ENCODE measurements at places on chromosomes 4 and X.

DNA sequence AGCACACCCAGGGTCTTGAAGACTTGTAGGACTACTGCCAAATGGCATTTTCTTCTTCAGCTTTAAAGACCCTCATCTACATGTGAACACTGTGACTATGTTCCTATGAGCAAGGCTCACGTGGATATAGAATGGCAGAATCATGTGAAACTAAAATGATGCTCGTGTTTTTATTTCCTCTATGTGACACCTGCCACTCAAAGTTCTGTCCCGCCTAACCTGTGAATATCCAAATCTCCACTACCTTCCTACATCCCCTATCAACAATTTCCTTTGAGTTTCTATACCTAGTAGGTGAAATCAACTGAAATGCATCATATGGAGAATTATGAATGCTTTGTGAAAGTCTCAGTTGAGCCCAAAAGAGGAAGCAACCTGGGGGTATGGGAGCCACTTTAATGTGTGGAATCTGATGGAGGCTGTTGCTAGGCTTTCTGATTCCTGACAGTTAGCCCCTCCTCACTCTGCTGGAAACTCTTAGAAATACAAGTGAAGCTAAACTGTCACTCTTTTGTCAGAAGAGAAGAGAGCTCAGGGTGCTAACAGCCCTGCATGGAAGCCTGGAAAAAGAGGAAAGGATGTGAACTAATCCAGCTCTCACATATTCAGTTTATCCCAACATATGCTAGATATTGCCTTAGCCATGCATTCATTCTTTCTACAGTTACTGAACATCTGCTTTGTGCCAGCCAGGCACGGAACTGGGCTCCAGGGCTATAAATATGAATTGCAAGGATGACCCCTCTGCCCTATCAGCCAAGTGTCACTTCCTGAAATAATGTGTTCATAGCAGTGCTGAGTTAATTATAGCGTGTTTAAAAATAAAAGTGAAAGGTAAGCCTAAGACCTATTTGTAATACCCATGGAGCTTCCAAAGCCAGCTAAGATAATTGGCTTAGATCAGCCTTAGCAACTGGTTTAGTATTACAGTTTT is 11.0 kb downstream of the LHFPL1 start:
- DNase-seq: no peak

DNA sequence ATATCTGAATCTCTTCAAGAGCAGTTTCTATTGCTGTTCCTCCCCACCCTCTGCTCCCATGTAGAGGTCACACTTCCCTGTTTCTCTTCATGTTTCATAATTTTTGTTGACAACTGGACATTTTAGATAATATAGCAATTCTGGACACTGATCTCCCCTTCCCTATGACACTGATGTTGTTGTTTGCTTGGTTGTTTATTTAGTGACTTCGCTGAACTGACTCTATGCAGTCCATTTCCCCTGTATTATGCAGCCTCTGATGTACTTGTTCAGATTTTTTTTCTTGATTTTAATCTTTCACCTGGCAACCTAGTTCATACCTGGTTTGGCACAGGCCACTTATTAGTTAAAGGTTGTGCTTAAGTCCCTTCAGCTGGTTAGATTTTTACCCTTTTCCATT is 29.2 kb downstream of the CLDN2 start:
- DNase-seq: no peak

DNA sequence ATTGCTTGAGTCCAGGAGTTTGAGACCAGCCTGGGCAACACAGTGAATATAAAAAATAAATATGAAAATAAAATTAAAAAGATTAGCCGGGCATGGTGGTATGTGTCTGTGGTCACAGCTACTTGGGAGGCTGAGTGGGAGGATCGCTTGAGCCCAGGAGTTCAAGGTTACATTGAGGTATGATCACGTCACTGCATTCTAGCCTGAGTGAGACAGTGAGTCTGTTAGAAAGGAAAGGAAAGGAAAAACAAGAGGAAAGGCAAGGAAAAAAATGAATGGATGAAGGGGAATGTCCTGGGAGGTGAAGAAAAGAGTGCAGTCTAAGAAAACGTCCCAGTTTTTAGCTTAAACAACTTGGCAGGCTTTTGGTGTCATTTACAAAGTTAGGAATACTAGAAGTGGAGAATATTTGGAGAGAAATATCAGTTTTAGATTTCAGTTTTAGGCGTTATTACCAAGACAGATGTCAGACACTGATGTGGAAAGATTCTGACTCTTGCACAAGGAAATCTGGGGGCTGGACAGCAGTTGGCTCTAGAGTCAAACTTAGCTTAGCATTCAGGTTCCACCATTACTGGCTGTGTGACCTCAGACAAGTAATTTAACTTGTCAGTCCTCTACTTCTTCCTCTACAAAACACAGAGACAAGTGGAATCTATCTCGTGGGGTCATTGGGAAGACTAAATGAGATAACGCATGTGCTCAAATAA is 139.0 kb downstream of the TSPAN5 start:
- DNase-seq: no peak

- DNase-seq: no peak
Observed at GRCh38 chr4:70236125-70236524, 6.3 kb upstream of the CSN3 start.

DNA sequence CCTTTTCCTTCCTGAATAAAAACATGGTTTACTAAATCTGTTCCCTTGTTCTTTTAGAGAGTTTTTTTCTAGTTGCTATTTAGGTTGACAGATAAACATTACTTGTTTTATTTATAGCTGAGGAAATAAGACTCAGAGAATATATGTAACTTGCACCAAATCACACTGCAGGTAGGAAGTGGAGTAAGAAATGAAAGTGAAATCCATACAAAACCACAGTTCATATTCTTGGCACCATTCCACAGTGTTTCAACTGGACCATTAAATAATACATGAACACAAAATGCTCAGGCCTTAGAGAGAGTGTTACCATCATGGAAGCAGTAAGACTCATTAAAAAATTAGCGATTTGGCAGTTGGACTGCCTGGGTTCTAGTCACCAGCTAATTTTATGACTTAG is 326.9 kb upstream of the SLIT2 start:
- DNase-seq: no peak

DNA sequence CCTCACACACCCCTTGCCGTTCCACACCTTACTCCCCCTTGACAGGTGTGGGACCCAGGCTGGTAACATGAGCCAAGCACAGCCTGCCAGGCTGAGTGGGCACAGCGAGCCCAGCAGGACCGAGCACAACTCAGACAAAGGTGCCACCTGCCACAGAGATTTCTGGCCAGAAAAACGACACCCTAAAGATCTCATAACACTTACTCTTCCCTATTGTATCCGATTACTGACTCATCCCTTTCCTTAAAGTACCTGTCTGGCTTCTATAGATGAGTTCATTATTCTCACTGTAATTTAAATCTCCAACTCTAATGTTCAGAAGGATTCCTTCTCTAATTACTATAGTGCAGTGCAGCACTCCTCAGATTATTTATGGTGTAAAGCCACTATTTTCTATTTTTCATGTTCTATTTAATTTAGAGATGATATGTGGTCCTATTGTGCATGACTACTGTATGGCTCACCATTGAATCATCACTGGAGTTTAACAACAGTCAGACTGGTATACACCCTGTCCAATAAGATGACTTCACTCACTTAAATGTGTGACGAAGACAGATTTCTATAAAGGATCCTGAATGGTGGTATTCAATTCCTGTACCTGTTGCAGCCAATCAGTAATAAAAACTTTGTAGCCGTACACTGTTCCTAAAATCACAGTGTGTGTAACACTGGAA is 7.6 kb upstream of the SYTL5 start:
- DNase-seq: no peak

DNA sequence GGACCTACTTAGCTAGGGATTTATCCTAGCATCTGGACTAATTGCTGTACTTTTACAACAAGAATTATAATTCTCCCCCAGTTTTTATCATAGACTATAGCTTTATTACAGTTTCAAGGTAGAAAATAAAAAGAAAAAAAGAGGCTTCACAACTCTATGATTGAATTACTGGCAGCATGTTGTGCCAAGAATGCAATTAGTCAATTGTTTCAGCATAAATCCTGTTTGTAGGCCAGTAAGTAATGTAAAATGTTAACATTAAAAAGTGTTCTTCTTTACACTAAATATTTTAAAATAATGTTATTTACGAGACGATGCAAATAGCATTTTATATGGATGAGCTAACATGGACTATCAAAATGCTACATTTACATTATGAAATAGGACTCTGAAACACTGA is 228.4 kb downstream of the MAPK10 start:
- DNase-seq: no peak

GRCh38 chrX:27463187-27463586 is at the start of gene PPP4R3C:
Gene PPP4R3C (minus strand): TSS chrX:27463341. CDS start chrX:27463296, 45 bp downstream.
- no peak for DNase-seq

GRCh38 chr4:74397748-74398426 is 32.9 kb downstream of the EREG start:
- DNase-seq: no peak
